Renal pelvis (tissue), 12 donors: ENCODE measurements at places on chromosomes 3 and 15.
A peak's percentile ranks its signal among the peaks of the same experiment; 100 is the strongest.

GRCh38 chr3:148816981-148817525, 10.6 kb upstream of the CPB1 start:
- no peak for DNase-seq

DNA sequence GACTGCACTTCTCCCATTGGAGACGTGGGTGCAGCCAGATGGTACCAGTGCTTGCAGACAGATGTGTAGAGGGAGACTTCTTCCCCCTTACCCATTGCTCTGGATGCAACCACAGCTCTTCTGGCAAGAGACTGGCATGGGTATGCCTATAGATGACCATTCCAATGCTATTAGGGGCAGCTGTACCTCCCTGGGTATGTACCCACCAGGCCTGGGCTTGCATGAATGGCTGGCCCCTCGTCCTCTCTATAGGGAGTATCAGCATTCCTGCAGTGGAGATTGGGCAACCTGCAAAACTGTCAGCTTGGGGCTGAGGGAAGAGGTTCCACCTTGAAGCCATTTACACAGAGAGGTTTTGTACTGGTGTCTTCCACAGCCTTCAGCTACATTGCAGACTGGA, 57.6 kb upstream of the FXR1 start:
- no peak for DNase-seq

DNA sequence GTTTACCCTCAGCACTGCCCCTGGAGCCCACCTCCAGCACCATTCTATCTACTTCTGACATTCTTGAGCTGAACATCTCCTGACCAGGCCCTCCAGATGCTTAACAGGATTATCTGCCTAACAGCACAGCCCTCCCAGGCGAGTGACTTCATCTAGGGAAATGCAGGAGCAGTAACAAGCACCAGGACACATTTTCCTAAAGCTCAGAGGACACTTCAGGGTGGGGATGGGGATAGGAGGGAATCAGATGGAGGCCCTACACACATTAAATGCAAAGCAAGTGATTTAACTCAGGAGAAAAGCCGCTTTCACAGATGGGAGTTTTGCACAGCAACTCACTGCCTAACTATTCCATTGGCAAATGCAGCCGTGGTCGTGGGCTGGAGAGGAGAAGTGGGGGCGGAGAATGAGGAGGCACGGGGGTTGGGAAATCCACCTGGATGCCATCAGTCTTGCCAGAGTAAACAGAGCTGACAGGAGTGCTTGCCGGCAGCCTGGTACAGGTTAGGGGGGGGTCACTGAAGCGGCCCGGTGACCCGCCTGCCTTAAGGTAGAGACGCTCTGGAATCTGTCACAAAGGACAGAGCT, 21.3 kb upstream of the BNC1 start:
- peak; percentile 76 for DNase-seq

DNA sequence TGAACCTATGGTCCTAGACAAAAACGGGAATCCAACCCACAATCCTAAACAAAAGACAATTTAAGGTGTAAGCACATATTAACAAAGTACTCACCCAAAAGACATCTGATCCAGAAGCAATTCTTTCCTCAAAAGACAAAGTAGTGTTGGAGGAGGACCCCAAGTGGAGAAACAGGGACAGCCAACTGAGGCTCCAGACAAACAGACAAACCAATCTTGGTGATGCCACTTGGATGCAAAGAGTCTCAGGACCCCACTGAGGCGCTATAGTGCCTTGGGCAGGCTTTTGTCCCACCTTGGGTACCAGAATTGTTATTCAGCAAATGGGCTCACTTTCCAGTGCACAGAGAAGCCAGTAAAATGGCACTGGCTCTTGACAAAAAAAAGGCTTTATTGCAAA, 613.8 kb downstream of the DIPK2A start:
- DNase-seq: no peak

DNA sequence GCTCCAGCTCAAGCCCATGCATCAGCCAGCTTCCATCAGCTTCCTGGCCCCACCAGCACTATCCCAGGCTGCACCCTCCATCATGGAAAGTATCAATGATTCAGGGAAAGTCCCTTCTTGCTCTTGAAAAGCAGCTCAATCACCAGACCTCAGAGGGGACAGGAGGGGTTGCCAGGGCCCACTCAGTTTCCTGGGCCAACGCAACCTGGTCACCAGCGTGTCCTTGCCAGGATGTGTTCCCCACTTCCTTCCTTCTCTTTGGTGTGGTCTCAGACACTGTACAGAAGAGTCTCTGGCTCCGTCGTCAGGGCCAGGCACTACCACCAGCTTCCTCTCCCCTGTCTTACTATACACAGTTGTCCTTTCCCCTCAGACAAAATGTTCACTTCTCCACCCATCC, 3.0 kb downstream of the HDC start:
- DNase-seq: no peak

- DNase-seq: peak; percentile 78
Measured at GRCh38 chr15:68817304-68818065, 3.2 kb downstream of the ANP32A start.

DNA sequence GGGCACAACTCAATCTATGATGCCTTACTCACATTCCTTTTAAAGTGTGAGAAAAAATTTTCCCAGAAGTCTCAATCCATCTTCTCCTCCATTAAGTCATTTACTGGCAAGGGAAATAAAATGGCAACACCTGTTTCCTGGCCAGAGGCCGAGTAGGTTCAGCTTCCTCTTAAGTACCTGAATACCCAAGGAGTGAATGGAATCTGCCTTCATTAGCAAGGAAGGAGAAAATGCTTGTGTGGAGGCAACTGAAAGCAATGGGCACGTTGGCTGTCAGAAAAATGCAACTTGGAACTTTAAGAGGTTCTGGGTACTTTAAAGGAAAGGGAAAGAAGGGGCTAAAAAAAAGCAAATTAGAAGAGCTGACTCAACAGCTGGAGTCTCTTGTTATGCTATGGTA, 423.6 kb upstream of the ARL6 start:
- no peak for DNase-seq

- no peak for DNase-seq
Measured at GRCh38 chr3:112610121-112610520, 30.8 kb downstream of the CCDC80 start.

GRCh38 chr3:20726786-20727185, 540.8 kb upstream of the SGO1 start:
- DNase-seq: no peak

- DNase-seq: no peak
Measured at GRCh38 chr3:136938334-136938733, 19.4 kb upstream of the IL20RB start.

DNA sequence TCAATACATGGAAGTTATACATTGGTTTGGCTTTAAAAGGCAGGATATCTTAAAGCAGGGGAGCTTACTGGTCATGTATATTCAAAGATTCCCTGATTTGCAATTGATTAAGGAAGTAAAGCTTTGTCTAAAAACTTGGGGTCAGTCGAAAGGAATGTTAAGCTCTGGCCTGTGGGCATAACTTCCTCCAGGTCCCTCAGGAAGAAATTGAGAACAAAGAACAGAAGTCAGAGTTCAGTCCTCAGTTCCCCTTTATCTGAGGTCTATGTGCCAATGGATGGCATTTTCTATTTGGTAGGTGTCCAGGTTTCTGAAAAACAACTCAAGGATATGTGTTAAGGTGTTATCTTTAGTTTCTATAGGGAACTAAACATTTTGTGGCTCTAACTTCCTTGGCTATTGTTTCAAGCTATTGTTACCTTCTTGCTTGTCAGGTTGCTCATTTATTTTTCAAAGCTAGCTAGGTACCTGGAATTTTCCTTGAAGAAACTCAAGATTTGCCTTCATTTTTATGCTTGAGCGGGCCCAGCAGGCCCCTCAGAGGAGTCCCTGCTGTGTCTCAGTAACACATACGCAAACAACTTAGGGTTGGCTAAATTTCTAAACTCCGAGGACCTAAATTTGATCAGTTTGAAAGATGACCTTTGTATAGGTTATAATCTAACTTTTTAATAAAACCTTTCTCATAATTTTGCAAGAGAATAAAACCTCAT, 135.0 kb upstream of the UBE2E2 start:
- DNase-seq: no peak

GRCh38 chr15:100663086-100663914, 60.9 kb downstream of the ASB7 start:
- no peak for DNase-seq

DNA sequence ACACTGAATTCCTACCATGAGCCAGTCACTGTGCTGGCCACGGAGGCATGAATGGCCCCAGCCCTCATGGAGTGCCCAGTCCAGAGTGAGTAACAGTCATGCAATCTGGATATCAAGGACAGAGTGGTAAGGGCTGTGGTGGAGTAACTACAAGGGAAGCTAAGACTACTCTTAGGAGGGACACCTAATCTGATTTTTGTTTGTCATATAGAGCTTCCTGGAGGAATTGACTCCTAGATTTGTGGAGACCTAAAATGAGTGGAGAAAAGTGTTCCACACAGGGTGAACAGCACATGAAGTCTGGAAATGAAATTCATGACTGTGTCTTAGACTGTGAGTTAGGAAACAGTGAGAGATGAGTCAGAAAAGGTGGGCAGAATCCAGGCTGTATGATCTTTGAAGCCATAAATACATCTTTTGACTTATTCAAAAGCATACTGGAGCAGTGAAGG, 219.9 kb downstream of the NFKBIZ start:
- DNase-seq: no peak

DNA sequence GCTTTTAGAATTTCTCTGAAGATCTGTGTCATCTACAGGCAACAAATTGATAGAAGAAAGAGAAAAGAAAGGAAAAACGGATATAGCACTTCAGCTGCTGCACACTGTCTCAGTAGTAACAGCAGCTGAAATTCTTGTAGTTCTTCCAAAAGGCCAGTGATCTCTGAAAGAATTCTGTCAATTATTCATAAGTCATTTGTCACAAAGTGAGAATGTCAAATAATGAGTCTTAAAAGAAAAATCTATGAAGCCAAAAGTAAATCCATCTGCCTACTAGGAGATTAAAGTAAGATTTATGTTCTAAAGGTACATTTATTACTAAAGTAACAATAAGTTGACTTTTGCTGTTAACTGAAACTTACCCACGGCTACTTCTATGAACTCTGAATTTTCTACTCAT, 24.6 kb downstream of the IFT80 start:
- DNase-seq: no peak

GRCh38 chr3:69203631-69204314, 81.4 kb upstream of the LMOD3 start:
- no peak for DNase-seq

DNA sequence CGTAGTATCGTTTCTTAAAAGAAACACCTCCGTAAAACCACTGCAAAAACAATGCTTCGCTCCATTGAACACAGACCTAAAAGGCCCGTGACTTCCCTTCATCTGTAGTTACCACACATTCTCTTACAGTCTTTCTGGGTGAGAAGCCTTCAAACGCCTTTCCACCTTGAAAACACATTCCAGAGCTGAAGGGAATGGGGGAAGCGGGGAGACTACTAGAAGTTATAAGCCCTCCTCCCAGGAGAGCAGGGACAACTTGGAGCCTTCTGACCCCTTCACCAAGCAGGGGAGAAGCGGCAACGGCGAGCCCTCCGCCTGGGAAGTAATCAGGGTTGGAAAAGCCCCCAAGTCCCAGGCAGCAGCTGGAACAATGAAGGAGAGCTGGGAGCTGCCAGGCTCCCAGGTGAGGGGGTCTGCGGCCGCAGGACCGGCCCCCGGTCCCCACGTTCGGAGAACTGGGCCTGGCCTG, 461 bp downstream of the SECISBP2L start:
- DNase-seq: peak; percentile 62

- DNase-seq: no peak
Measured at GRCh38 chr3:118949113-118949760, 85.4 kb downstream of the IGSF11 start.

GRCh38 chr3:147359177-147360050, 46.9 kb downstream of the ZIC4 start:
- no peak for DNase-seq

GRCh38 chr15:37219211-37219701, 118.9 kb upstream of the MEIS2 start:
- DNase-seq: no peak

GRCh38 chr15:59347915-59348314, 24.8 kb downstream of the MYO1E start:
- no peak for DNase-seq

DNA sequence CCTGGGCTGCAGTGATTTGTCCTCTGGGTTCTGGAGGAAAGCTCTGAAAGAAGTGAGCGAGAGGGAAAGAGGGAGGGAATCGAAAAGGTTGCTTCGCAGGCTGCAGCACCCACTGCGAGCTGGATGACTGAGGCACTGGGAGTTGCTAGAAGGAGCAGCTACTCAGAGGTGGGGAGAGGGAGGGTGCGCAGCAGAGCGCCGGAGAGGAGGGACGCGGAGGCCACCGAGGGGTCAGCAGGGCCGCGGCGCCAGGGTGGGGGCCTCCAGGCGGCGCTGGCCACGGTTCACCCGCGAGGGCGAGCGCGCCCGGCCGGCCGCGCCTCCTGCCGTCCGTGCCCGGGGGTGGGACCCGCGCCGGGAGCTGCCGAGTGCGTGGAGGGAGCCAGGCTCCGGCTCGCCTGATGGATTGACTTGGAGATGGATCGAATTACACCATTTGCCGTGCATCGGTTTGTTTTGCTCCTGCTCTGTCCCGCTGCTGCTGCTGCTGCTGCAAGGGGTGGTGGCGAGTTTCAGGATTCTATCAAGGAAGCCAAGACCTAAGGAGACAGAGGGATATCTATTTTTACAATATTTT, at the start of gene SEMA6D:
SEMA6D (plus strand) TSS at position 470 of the 577 bp plus-strand sequence. CDS start 42,294 bp downstream, outside the sequence.
- DNase-seq: peak; percentile 88

GRCh38 chr3:48064292-48064829, 48.1 kb upstream of the MAP4 start:
- no peak for DNase-seq

- no peak for DNase-seq
Measured at GRCh38 chr3:193396451-193397244, 18.1 kb upstream of the ATP13A5 start.

DNA sequence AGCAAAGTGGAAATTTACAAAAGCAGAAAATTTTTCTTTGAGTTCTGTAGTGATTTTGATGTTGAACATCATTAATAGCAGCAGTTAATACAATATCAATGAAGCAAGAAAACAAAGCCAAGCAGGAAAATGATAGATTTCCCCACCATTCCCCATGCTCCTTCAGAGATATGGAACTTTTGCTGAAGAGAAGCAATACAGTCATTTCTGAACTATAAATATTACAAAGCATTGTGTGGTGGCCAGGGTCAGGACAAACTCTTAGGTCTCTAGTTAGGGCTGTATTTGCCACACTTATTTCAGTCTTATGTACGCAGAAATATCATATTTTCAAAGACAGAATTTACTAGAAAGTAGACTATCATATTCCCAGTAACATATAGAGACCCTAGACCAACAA, 88.8 kb upstream of the P3H2 start:
- DNase-seq: no peak

DNA sequence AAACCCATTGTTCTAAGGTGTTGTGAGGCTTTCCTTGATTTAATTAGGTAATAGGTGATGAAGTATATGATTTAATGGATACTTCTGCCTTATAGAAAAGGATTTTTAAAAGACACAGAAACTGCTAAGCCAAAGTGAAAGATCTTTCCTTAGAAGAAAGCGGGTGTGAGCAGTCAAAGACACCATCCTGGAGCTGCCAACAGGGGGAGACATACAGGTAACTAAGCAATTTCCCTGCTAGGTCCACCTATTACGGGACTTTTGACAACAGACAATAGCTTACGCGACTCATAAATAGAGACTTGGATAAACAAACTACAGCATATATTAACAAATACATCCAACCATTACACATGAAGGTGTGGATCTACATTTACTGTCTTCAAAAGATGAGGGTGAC, 669.5 kb downstream of the SQOR start:
- no peak for DNase-seq
